SK-N-SH treated with all-trans-retinoic acid at 6 μM for 48 hours (cell line): ENCODE measurements at places on chromosomes 11 and 22.

- ATAC-seq: no peak
Observed at GRCh38 chr11:127564810-127565209, 564.2 kb upstream of the KIRREL3 start.

DNA sequence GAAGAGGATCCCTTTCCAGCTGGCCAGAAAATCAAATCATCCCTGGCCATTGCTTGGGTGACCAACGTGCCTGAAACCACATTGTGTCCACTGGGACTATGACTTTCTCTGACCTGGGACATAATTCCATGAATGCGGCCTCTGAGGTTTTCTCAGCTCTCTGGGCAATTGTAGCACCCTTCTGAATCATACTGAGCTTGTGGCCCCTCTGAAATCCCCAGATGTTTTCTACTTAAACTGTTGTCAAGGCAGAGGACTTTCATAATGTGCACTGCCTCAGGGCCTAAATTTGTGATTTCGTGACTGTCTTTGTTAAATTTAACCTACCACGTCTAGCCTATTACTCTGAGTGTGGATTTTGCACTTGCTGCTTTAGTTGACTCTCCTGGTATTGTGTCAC is 321.1 kb upstream of the PLET1 start:
- ATAC-seq: no peak

GRCh38 chr22:38133331-38133730 is 22.8 kb upstream of the BAIAP2L2 start:
- ATAC-seq: no peak

GRCh38 chr11:68242616-68243015 is 29.2 kb downstream of the C11orf24 start:
- no peak for ATAC-seq

DNA sequence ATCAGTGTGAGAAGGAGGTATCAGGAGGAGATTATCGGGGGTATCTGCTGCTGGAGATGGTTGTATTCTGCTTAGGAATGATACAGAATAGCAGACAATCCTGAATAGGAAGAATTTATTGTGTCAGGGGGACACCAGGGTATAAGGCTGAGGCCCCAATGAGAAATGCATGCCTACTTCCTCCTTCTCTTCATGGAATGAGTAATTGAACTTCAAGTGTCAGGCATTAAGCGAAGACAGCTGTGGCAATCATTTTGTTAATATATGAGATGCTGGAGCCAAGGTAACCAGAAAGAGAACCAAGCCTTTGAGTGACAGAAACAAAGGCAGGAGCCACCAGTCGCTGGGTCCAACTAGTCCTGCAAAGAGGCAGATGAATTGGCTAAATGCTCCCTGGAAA is 49.1 kb downstream of the KIRREL3 start:
- no peak for ATAC-seq

DNA sequence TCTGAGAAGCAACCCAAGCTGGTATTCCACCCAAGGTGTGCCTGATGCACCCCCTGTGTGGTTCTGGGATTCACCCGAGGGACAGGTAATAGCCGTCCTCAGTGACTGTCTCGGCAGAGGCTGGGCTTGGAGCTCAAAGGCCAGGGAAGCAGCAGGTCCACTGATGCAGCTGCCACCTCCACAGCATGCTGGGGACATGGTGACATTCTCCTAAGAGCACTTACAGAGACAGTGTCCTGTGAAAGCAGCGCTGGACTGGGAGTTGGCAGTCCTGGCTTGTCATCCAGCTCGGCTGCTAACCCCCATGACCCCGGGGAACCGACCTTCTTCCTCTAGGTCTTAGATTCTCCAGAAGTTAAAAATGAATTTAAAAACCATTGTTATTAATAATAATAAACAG is 72.8 kb downstream of the RPUSD4 start:
- no peak for ATAC-seq

GRCh38 chr22:17161991-17162390 is 2.9 kb upstream of the HDHD5 start:
- no peak for ATAC-seq

DNA sequence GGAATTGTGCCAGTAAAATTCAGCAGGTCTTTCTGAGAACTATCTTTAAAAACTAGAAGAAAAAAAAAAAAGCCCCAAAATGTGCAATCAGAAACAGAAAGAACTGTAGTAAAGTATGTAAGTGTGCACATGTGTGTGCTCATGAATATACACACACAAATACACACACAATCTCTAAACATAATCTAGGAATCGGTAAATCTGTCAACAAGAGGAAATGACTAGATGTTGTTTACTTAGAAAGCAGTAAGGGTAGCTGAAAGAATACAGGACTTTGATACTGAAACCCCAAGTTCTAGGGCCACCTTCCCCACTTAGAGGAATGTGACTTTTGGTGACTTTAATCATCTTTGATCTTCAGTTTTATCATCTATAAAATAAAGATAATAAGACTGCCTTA is 13.2 kb downstream of the UEVLD start:
- no peak for ATAC-seq

DNA sequence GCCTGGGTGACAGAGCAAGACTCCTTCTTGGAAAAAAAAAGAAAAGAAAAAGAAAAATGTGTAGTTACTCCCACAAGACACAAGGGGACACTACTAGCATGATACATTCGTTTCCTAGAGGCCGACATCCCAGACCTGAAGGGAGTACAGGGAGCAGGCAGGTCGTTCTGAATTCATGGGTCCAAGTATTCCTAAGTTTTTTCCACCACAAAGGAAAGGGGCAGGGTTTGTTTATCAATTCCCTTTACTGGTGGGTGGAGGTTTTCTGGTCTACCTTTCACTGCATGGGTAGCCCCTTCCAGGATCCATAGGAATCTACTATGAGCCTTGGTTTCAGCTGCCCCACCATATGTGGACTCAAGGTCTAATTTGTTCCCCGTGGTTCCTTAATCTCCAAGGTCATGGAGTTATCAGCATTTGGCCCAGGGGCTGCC is 11.8 kb downstream of the TIGD3 start:
- peak; percentile 88 for ATAC-seq

DNA sequence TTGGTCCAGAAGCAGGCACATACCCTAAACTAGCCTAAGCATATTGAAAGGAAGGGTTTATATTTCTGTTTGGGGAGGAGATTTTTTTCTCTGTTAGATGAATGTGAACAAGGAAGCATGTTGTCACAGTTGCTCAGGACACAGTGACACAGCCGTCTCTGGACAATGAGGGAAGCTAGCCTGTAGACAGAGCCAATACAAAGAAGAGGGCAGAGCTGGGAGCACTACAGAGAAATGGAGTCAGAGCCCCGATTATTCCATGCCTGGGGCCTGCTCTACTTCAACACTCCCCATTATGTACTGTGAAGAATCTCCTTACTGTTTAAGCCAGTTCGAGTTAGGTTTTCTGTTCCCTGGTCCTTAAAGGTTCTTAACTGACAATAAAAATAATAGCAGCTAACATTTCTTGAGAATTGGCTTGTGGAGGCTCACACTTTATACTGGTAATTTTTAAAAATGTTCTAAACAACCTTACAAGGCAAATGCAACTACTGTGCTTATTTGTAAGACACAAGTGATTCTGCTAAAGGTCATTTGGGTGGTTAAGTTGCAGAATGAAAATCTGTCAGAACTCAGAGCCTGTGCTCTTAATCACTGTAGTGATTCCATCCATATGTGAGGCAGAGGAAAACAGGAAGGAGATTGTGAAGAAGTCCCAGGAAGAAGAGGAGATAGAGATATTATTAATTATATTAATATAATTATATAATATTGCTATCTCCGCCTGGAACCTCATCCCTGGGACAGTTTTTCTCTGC is 58.8 kb upstream of the RRAS2 start:
- ATAC-seq: no peak

- no peak for ATAC-seq
Observed at GRCh38 chr11:31106326-31106725, 263.2 kb downstream of the DCDC1 start.

GRCh38 chr11:115500547-115501501 is 3.4 kb downstream of the CADM1 start:
- no peak for ATAC-seq

- no peak for ATAC-seq
Observed at GRCh38 chr22:44526779-44527126, 28.7 kb upstream of the RTL6 start.

DNA sequence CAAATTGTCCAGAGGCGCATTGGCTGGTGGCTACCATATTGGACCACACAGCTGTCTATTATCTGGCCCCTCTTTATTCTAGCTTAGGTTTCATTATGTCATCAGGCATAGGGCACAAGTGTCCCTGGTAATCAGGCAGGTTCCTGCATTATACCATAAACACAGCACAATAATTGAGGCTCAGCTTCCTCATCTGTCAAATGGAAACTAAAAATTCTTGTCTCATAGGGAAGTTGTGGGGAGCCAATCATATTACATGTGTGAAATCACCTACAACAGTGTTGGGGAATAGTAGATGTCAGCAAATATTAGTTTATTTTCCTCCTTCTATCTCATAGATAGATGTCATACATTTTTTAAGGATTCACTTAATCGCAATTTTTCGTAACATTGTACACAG is 231.0 kb upstream of the SORL1-AS1 start:
- ATAC-seq: no peak

DNA sequence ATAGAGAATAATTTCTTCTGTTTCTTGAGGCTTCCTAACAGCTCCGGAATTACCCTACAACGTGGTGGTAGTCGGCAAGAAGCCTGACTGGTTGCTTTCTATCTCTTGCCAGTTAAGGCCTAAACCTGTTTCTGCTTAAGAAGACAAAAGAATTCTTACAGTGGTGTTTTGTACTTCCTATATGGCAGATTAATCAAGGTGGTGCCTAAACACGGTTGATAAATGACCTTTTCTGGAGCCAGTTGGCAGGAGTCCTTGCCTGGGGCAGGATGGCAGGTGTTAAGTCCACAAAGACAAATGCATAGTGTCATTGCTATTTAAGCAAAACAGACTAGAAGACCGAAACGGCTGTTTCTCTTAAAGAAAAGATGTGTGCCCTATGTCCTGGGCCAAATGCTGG is 9.9 kb downstream of the GVQW3 start:
- ATAC-seq: no peak

GRCh38 chr11:129895126-129896041 is at the start of gene NFRKB:
Gene NFRKB, minus strand, starts transcription at chr11:129895578. Its CDS starts 2,729 bp downstream, at chr11:129892849.
- peak; percentile 99 for ATAC-seq
